Endothelial cell (in vitro differentiated cells): ENCODE measurements at places on chromosomes 7 and 10. TPM values are rescaled to one million over a fixed set of nuclear protein-coding genes. Genes with fewer than 3 reads are reported as not detected.
A peak's percentile ranks its signal among the peaks of the same experiment; 100 is the strongest.

VWA2 gene
- 2.4 TPM for total RNA-seq

SEPTIN7 gene
- 361 TPM for total RNA-seq

UBE2H gene
- 92.3 TPM for total RNA-seq

OR9A2 gene
- total RNA-seq: not detected

- no peak overlapping the region for H3K4me3 ChIP-seq
- no peaks in the 10 kb centered on the region for H3K36me3 ChIP-seq
- no peaks in the 10 kb centered on the region for H3K27me3 ChIP-seq
- H3K27ac ChIP-seq: no peak overlapping the region
Observed at GRCh38 chr10:11673346-11674280, 62.2 kb upstream of the USP6NL start.

DNA sequence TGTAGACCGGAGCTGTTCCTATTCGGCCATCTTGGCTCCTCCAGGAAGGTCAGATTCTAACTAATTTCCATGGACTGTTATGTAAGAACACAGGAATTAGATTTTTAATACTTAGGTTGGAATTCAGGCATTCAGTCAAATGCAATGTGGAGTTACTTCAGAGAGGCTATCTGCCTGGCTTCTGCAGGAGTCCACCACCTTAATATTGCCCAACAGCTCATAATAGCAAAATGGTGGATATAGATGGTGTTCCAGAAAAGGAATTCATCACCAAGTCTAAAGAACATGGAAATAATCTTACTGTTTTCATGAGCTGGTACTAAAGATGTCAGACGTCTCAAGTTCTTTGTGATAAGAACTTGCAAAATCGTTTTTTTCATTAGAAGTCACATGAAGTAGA is 39.5 kb downstream of the CRHR2 start:
- H3K27ac ChIP-seq: peak overlapping the region; percentile 77
- H3K27me3 ChIP-seq: peaks cover 6% of the 10 kb centered on the region
- DNase-seq: no peak
- H3K36me3 ChIP-seq: peaks cover 13% of the 10 kb centered on the region

- H3K4me1 ChIP-seq: no peaks in the 10 kb centered on the region
- no peak overlapping the region for H3K27ac ChIP-seq
- H3K27me3 ChIP-seq: no peaks in the 10 kb centered on the region
- DNase-seq: no peak
Observed at GRCh38 chr10:52923520-52923919, 150.9 kb upstream of the MBL2 start.

DNA sequence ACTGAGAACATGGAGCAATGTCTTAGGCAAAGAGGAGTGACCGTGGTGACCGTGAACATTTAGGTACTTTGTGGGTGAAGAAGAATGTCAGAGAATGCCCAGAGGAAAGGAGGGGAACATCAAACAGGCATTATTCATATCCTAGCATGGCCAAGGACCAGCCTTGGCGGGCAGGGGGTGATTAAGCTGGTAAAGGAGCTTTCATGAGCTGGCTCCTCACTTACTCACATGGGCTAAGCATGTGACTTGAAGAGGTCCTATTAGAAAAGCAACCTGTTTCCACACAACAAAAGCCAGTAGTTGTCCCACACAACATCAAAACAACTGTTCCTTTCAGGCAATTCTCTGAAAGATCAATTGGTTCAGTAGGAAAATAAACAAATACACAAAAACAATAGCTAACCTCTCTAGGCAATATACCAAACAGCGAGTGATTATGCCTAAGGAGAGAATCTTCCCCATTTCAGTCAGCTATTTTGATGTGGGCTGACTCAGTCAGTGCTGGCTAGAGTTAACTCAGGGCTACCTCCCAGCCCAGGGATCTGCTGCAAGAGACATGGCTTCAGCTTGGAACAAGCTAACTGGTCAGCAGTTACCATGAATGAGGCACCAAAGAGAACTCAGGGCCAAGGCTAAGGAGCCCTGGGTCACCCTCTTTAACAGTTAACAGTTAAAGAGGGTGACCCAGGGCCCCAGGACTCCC is 283.5 kb downstream of the ARHGAP12 start:
- peaks cover 2% of the 10 kb centered on the region for H3K27me3 ChIP-seq
- no peak for DNase-seq
- no peak overlapping the region for H3K4me3 ChIP-seq
- no peaks in the 10 kb centered on the region for H3K36me3 ChIP-seq
- peaks cover 9% of the 10 kb centered on the region for H3K4me1 ChIP-seq
- no peak overlapping the region for H3K27ac ChIP-seq

DNA sequence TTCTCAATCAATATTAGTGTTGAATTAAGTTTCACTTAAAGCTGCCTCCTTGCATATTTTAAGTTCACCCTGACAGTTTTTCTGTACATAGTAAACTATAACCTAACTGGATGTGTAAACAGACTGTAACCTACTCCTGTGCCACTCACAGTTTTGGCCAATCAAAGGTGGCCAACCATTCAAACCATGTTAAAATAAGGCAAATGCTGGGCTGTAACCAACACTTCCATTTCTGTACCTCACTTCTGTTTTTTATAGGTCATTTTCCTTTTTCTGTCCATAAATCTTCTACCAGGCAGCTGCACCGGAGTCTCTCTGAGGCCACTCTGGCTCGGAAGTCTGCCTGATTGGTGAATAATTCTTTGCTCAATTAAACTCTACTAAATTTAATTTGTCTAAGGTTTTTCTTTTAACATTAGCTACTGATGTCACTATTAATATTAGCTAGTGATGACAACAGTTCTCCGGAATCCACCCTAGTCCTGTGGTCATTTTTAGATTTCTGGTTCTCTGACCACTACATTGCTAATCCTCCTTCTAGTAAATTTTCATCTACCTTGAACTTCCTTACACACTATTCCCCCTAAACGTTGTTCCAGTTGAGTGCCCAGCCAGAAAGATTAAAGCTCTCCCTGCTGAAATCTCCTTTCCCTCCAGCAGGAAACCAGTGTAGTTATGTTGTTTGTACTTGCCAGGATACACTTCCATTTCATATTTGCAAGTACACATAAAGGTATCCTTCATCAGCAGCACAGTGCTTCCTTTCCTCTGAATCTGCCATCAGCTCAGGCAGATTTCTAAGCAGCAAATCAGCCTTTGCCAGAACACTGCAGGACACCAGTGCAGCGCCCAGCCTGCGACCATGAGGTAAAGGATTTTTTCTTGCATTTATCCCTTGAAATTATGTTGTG is 18.6 kb upstream of the IFIT2 start:
- H3K36me3 ChIP-seq: peaks cover 6% of the 10 kb centered on the region
- H3K4me3 ChIP-seq: no peak overlapping the region
- DNase-seq: no peak
- H3K27me3 ChIP-seq: no peaks in the 10 kb centered on the region
- H3K4me1 ChIP-seq: peaks cover 38% of the 10 kb centered on the region

DNA sequence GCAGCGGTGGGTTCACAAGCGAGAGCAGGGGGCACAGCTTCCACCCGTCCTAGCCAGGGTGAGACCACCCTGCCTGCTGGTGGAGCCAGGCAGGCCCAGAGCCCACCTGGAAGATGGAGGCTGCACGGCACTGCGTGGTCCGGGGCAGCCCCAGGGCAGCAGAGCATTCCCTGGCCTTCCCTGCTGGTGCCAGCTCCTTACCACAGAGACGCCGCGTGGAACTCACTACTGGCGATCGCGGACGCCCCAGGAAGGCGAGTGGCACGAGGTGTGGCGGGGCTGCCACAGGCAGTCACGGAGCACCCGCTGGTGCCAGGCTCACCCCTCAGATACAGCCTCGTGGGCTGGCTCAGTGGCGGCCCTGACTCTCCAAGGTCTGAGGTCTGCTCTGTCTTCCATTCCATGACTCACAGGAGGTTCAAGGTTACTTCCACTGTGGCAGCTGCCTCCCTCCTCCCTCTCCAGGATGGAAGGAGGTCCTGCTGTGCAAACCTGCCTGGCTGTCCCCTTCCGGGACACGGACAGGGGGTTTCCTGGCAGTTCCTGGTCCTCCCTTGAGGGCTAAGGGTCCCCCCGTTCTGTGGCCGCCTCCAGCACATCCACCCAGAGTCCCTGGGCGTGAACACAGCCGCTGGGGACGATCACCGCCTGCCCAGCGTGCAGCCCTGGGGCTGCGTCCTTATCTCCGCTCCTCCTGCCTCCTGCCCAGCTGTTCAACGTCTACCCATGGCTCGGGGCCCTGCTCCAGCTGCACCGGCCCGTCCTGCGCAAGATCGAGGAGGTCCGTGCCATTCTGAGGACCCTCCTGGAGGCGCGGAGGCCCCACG is 3.1 kb downstream of the CYP2W1 start:
- no peak for DNase-seq
- no peak overlapping the region for H3K27ac ChIP-seq
- no peak overlapping the region for H3K4me3 ChIP-seq
- H3K36me3 ChIP-seq: no peaks in the 10 kb centered on the region
- H3K27me3 ChIP-seq: peaks cover 6% of the 10 kb centered on the region
